ENCODE measurements at places on chromosomes 6 and 20. TPM values are rescaled to one million over a fixed set of nuclear protein-coding genes. Genes with fewer than 3 reads are reported as not detected.

ENPP1 gene
- total RNA-seq: 3.4 TPM

KIF13A gene
- total RNA-seq: 59.0 TPM

GNAS-AS1 gene
- total RNA-seq: 1.1 TPM

DLGAP4 gene
- total RNA-seq: 61.2 TPM

ZNF133 gene
- 11.1 TPM for total RNA-seq

GSTA3 gene
- not detected for total RNA-seq

LIME1 gene
- total RNA-seq: 7.8 TPM

DNA sequence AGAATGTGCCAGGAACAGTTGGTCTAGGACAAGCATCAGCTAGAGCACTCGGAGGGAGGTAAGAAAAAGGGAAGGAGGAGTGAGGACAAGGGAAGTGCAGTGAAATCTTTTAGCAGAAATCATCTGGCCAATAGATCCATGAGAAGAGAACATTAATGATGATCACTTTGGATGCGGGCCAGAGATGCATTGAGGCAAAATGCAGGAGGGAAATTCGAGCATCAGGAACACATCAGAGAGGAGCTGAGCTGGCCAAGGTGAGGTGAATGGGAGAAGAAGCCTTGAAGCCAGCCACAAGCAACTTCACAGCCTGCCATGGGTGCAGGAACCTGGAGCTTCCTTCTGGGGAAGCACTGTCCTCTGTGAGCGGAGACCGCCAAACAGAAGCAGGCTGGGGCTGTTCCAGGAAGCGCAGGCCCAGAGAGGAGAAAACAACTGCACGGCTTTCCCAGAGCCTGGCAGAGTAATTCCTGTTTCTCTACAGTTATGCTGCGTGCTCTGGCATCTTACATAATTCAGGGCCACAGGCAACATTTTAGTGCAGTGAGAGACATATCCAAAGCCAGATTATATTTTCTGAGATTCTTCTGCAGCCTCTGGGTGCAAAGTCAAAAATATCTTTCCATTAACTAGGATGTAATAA, 143.8 kb downstream of the F13A1 start:
- no peak for DNase-seq

GRCh38 chr6:97864826-97865225, 581.8 kb upstream of the MMS22L start:
- no peak for DNase-seq

- no peak for DNase-seq
These were observed 14.3 kb downstream of the GLO1 start for GRCh38 chr6:38688579-38689087.

DNA sequence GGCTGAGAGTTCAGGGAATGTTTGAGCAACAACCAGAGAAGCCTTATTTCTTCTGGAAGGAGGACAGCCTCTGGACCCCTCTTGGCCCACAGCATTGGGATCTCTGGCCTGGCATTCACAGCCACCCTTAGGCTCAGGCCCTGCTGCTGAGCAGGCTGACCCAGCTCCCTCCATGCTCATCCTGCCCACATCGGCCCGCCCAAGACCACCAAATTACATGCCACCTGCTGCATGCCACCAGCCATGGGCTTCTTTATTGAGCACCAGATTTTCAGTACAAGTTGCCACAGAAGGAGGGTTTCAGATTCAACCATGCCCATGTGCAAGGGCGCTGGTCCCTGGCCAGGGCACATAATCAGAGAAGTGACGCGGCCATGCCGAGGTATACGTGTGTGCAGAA, 32.2 kb downstream of the ADA start:
- no peak for DNase-seq

DNA sequence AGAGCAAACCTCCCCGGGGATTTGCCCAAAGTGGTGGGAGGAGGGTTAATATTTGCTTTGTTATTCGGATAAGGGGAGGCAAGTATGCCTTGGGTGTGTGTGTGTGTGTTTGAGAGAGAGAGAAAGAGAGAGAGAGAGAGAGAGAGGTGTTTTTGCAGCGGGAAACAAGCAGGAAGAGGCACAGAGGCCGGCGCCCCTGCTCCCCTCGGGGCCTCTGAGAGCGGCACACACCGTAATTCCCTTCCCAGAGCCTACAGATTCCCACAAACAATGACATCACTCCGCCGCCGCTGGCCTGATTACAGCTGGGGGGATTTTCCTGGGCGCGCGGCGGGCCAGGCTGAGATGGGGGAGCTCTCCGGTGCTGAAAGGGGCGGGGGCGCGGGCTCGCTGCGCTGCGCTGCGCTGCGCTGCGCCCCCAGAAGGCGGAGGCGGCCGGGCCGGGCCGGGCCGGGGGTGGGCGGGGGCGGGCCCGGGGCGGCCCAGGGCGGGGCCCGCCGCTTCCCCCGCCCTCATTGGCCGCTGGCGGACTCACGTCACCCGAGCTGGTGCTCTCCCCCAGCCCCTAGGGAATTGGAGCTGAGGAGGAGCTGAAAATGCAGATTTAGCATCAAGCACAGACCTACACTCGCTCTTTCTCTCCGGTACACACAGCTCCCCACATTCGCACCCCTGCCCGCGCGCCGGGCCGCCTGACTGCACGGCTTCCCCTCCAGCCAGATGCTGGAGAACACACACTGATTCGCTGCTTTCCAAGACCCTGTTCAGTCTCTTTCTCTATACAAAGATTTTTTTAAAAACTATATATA, at the start of gene PCSK2:
Gene PCSK2, plus strand, starts transcription at position 631 of the 809 bp plus-strand sequence. CDS start 266 bp downstream, outside the sequence.
- DNase-seq: peak; percentile 82

DNA sequence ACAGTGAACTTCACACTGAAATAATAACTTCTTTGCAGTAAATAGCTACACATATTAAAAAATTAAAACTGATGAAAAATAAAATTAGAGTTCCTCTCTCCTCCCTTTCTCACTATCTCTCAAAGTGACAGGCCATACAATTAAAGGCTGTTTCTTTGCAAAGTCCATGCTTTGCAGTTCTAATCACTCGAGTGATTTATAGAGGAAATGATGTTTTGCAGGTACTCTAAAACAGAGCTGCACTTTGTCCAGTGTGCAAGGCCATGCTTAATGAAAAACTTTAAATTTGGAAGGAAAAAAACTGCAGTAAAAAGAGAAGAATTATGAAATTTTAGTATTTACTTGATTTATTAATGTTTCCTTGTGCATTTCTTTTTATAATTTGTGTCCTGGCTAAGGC, 112.5 kb downstream of the GMDS start:
- DNase-seq: no peak

DNA sequence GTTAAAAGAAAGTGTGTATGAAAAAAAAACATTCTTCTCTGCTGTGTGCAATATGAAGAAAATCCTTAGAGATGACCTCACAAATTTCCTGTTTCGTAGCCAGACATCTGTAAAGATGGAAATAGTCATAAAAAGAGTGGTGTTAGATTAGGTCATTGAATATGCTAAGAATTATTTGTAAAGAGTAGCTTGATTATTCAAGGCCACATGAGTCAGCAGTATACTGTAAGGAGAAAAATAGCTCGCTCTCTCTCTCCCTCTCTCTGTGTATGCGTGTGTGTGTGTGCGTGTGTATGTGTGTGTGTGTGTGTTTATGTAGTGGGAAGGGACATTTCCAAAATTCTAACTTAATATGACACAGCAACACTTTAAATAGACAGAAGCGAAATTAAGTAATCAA, 78.8 kb downstream of the PTCHD4 start:
- no peak for DNase-seq

DNA sequence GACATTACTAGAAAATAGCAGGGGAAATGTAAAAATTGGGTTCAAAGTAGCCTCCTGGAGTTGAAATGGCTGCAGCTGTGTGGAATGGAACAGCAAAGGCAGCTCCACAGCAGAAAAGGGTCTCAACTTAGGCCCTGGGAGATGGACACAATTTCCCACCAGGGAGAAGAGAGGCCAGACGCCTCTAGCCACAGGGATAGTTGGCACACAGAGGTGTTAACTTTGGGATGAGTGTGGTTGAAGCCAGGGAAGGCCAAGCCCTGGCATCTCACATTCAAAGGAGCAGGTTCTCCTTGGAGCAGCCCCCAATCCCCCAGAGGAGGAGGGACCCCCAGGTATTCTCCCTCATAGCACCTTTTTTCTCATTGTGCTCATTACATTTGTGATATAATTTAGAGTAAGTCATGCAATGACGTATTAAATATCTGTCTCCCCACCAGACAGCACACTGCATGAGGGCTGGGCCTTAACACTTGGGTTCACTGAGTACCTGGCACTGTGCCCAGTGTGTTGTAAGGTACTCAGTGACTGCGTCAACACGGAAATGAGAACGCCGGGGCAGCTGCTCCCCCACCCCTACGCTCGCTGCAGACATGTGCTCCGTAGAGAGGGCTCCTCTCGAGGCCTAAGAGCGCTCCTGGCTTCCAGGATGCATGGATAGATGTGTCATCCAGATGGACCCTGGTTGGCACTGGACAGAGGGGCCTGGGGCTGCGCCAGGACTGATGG, 76.0 kb upstream of the CD93 start:
- DNase-seq: peak; percentile 89

GRCh38 chr6:23775127-23775526, 350.9 kb upstream of the NRSN1 start:
- DNase-seq: no peak

DNA sequence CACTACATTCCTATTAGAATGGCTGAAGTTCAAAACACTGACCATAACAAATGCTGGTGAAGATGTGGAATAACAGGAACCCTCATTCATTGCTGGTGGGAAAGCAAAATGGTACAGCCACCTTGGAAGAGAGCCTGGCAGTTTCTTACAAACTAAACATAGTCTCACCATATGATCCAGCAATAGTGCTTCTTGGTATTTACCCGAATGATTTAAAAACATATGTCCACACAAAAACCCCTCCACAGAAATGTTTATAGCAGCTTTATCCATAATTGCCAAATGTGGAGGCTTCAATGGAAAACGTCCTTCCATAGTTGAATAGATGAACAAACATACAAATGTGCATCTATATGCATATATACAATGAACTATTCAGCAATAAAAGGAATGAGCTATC, 330.8 kb downstream of the BTBD3 start:
- no peak for DNase-seq

DNA sequence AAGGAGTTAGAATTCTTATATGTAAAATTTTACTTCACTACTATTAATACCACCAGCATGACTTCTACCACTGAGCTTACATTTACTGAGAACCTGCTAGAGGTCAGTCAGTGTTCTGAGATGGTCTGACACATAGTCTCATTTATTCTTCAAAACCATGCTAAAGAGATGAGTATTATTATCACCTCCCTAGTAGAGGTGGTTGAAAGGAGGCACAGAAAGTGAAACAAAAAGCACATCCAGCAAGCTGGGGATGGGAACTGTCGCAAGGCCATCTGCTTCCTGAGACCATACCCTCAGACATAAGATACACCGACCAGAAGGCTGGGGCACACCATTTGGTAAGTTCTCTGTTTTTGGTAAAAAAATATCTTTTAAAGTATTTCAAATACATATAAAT, 137.7 kb downstream of the INSM1 start:
- no peak for DNase-seq

DNA sequence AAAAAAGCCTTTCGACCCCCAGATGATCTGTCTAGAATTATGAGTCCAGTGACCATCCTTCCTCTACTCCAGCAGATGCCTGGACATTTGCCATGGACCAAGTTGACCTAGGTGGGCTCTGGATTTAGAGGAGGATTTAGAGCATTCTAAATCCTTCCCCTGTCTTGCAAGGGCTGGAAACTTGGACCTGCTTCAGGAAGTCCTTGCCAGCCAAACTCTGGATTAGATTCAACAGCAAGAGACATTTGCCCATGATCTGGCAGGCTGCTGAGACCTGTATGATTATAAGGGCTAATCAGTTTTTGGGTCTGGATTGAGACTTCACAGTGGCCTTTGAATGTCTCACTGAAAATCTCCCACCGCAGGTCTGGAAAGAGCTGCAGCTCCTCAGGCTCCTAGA, 13.1 kb upstream of the HDGFL1 start:
- DNase-seq: no peak

DNA sequence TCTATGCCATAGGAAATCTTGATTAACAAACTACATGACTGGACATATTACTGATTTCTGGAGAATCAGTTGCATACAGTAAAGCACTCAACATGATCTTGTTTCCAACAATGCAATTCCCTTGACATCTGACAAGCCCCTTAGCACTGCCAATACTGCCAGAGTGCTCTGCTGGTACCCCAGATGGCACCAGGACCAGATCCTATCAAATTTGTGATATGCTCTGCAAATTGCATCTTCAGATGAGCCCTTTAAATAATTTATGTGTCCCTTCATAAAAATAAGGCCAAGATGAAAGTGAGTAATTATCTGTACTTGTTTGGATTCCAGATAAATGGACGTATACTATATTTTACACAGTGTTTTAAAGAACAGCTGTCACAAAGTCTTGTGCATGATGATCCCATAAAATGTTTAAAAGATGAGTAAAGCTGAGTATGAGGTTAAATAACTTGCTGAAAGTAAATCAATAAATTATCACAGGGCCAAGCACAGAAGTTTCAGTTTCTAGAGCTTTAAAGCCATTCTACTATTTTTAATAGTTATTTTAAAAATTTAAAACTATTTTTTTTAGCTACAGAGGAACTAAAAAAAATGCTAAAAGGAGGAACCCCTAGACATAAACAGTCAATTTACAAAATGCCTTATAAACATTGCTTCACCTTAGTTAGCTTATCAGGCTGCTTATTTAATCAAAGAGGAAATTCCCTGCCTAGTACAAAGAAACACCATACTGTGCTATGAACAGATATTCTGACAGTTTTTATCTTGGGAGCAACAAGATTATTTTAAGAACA, 42.1 kb downstream of the NUDT3 start:
- no peak for DNase-seq

DNA sequence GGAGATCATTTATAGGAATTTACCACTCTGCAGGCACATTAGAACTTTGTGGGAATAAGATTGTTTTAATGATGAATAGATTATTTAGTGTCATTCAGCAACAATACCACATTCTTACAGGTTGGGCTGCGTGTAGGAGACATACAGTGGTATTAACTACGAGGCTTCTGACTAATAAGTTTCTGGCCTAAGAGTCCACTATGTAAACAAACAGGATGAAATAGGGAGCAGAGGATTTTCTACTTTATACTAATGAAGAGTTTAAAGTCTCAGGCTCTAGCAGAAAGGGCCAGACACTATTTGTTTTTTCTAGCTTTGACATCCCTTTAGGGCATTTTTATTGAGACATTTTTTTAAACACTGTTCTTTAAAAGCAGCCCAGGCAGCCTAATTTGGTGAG, 75.6 kb downstream of the SLC24A3 start:
- no peak for DNase-seq

- DNase-seq: no peak
These were observed 13.2 kb downstream of the HSPA12B start for GRCh38 chr20:3745686-3746173.

- DNase-seq: no peak
These were observed 833.2 kb downstream of the MAFB start for GRCh38 chr20:39855799-39856198.

- no peak for DNase-seq
These were observed 639.6 kb downstream of the EPHA7 start for GRCh38 chr6:92779746-92780145.
